ENCODE measurements at places on chromosomes 4 and X. TPM values are rescaled to one million over a fixed set of nuclear protein-coding genes. Genes with fewer than 3 reads are reported as not detected.

Gene CD38
- 13.0 TPM for total RNA-seq

Gene HELQ
- total RNA-seq: 5.3 TPM

Gene KLHL4
- total RNA-seq: 6.3 TPM

Gene JCHAIN
- 0.24 TPM for total RNA-seq

Gene GAGE12G
- total RNA-seq: not detected

Gene GATA1
- total RNA-seq: not detected

Gene BRS3
- total RNA-seq: not detected

Gene FRMPD3
- total RNA-seq: 0.15 TPM

Gene GSX2
- not detected for total RNA-seq

Gene ATXN3L
- not detected for total RNA-seq

Gene FAM9C
- not detected for total RNA-seq

Gene RNF128
- total RNA-seq: 0.06 TPM

Gene RGN
- not detected for total RNA-seq

Gene NMU
- total RNA-seq: 0.75 TPM

Gene GPR173
- total RNA-seq: not detected

Gene PCYT1B
- 0.08 TPM for total RNA-seq

Gene C4orf51
- total RNA-seq: not detected

Gene REELD1
- not detected for total RNA-seq

Gene ZCCHC18
- total RNA-seq: 0.09 TPM

Gene NUDT6
- 5.9 TPM for total RNA-seq

Gene DSPP
- not detected for total RNA-seq

Gene TDO2
- 0.55 TPM for total RNA-seq

Gene PAGE2
- not detected for total RNA-seq

Gene RBM46
- total RNA-seq: not detected

Gene SAGE1
- 0.03 TPM for total RNA-seq

Gene CENPVL2
- total RNA-seq: not detected

Data from A549 treated with AZD2906 at 1 μM for 4 hours (cell line).